Endodermal cell (in vitro differentiated cells): ENCODE measurements at places on chromosomes 3 and 15.

GRCh38 chr3:133461291-133461690, 61.4 kb downstream of the BFSP2 start:
- DNase-seq = no peak

GRCh38 chr3:188244395-188244861, 90.5 kb downstream of the LPP start:
- DNase-seq = no peak

DNA sequence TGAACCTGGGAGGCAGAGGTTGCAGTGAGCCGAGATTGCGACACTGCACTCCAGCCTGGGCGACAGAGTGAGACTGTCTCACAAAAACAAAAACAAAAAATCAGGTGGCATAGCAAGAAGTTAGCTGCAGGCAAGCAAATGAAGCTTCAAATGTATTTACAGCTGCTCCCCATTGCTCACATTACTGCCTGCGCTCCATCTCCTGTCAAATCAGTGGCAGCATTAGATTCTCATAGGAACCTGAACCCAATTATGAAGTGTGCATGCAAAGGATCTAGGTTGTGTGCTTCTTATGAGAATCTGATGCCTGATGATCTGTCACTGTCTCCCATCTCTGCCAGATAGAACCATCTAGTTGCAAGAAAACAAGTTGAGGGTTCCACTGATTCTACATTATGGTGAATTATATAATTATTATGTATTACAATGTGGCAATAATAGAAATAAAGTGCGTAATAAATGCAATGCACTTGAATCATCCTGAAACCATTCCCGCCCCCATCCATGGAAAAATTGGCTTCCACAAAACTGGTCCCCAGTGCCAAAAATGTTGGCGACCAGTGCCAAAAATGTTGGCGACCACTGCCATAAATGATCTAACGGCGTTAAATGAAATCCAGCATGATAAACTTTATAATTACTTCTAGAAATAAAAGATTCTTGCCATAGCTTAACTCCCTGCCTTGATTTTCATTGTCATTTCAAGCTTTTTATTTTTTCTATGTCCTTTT, 616.7 kb upstream of the NAALADL2 start:
- DNase-seq = no peak

- DNase-seq = no peak
These were observed 142.8 kb downstream of the OCA2 start for GRCh38 chr15:27956285-27956684.

GRCh38 chr15:70415398-70415797, 317.7 kb upstream of the TLE3 start:
- no peak for DNase-seq

DNA sequence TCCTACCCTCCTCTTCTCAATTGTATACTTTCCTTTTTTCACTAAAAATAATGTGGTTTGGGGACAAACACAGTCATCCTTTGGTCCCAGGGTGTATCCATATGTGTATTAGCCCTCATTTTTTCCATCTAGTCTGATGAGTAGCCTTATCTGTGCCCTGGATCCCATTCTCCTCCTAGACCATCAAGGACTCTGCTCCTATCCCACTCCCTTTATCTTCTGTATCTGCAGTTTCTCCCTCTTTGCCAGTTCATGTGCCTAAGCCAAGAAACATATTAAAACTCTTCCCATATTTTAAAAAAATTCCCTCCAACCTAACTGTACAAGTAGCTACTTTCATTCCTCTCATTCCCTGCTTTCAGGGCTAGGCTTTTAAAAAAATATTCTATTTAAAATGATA, 25.2 kb downstream of the CCDC14 start:
- DNase-seq = no peak
